T-helper 17 cell (primary cell): ENCODE measurements at places on chromosomes 1 and 21. TPM values are rescaled to one million over a fixed set of nuclear protein-coding genes. Genes with fewer than 3 reads are reported as not detected.

The RGS18 gene
- 6.3 TPM for total RNA-seq

- no peak for DNase-seq
These were observed 295.4 kb upstream of the PBX1 start for GRCh38 chr1:164263540-164263939.

DNA sequence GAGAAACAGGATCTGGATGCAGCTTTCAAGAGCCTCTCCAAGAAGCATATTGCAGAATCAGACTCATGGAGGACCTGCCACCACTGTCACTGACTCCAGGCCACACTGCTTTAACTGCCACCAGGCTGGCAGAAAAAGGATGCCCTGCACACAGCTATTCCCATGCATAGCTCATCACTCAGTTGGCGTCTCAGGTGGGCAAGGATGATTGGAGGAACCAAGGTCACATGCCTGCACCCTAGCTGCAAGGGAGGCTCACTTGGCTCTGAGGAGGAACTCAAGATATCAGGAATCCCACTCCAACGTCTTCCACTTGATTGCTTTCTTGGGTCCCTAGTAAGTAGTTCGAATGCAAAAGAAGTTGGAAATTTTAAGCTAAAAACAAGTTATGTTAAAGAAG lies 19.6 kb upstream of the SPOCD1 start:
- DNase-seq = no peak

The RPE65 gene
- not detected for total RNA-seq

GRCh38 chr1:219990782-219991510 lies 55.4 kb downstream of the EPRS1 start:
- no peak for DNase-seq

DNA sequence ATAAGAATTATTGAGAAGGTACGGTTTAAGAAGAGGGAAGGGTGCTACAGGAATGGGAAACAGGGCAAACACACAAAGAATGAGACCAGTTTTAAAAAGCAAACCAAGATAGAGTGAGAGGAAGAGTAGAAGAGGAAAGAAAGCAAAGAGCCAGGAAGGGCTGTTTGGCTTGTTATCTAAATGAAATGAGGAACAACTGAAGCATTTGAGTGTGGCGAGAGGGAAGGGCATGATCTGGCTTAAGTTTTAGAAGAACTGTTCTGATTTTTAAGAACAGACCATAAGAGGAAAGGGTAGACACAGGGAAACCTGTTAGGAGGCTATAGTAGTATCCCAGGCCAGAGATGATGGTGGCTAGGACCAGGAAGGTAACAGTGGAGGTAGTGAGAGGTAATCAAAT lies 73.8 kb downstream of the TUT4 start:
- no peak for DNase-seq
